Astrocyte of the spinal cord (primary cell): ENCODE measurements at places on chromosomes 4 and X.

GRCh38 chrX:153414856-153415510 lies 3.7 kb downstream of the ZFP92 start:
- no peak for DNase-seq

DNA sequence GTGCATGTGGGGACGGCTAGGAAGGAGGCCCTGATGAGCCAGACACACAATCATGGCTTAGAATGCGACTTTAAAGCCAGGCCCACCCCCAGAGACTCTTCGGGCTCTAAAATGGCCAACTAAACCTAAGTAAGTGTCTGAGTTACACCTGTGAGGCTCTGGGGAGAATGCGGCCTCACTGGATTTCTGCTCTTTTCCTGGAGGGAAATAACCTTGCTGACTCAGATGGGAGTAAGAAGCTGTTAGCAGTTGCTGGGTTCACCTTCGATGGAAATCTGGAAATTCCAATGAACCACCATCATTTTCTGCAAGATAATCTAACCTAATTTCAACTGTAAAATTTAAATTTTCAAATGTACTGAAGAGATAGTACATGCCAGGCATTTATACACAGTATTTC lies 97.6 kb upstream of the MAML3 start:
- no peak for DNase-seq

DNA sequence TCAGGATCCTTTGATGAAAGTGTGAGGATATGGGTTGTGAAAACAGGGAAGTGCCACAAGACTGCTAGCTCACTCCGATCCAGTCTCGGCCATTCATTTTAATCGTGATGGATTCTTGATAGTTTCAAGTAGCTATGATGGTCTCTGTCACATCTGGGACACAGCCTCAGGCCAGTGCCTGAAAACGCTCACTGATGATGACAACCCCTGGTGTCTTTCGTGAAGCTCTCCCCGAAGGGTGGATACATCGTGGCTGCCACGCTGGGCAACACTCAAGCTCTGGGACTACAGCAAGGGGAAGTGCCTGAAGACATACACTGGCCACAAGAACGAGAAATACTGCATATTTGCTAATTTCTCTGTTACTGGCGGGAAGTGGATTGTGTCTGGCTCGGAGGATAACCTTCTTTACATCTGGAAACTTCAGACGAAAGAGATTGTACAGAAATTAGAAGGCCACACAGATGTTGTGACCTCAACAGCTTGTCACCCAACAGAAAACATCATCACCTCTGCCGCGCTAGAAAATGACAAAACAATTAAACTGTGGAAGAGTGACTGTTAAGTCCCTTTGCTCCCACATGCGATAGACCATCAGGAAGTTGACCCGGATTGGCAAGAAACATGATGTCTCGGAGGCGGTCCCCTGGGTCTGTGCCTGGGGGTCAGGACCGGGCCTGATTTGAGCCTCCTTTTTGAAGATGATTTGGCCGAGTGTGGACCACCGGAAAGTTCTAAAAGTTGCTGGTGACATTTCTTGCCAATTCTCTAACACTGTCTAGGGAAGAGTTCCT lies 22.2 kb downstream of the LIAS start:
- no peak for DNase-seq

DNA sequence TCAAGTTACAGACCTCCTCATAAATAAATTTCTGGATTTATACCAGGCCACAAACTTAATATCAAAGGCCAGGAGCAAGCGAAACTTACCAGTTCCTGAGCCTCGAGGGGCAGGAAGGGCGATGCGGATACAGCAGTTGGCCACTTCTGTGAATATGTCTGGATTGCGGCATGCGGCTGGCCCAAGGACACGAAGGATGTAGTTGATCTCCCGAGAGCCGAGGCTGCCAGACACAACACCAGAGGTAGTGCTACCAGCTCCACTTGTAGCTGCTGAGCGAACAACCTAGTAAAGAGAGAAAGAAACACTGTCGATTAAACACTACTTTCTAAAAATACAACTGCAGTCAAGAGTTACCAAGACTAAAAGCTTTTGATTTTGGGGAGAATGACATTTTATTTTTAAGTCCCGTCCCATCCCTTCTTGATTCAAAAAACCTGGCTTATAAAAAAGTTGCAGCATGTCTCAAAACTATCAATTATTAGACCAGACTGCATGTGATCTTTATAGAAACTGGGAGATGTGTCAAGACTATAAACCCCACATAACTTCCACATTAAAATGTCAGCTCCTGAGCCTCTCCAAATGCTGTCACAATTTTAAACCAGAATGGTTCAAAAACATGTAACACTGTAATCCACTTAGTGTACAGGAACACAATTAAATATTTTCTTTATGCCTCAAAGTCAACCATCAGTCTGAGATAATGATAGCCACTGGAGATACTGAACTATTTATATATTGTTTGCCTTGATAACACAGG lies 105.6 kb downstream of the HUWE1 start:
- DNase-seq: no peak

- no peak for DNase-seq
Measured at GRCh38 chrX:68988865-68989264, 160.0 kb downstream of the EFNB1 start.

GRCh38 chrX:54920610-54921426 lies at the start of gene TRO:
TRO (plus strand) TSS chrX:54920824; CDS start chrX:54922247, 1,423 bp downstream.
- peak; percentile 4 for DNase-seq

DNA sequence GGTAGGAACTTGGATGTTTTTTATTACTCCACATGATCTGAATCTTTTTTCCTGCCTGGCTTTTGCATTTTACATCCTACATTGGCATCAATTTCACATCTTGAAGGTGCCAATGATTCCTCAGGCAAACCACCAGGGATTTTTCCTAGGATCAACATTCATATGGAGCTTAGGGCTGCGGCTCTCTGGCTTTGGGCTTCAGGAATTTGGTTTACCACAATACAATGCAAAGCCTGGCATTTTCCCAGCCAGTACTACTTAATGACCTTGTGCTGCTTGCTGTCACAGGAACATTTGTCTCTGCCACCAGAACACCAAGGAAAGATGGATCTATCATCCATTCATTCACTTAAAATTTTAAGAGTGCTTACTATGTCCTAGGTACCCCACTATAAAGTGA lies 180.7 kb downstream of the PDGFC start:
- DNase-seq: peak; percentile 85

- peak; percentile 86 for DNase-seq
Measured at GRCh38 chr4:110854021-110854678, 231.3 kb upstream of the PITX2 start.

GRCh38 chrX:128754130-128754529 lies 701.9 kb upstream of the ACTRT1 start:
- DNase-seq: no peak

DNA sequence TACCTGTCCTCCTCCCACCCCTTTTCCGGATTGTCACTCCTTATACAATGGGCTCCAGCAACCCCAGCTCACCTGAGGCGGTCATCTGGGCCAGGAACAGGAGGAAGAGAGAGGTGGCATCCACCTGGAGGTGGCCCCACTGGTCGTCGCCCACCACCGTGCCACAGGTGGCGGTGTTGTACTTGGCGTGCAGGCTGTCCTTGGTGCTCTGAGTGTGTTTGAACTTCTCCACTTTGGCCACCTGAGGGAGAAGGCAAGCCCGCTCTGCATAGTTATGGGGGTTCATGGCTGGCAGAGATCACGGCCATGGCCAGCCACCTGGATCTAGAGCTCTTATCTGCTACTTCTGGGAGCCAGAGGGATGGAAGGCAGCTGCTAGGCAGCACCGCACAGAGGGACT lies 32.9 kb downstream of the PHKA2 start:
- no peak for DNase-seq

GRCh38 chr4:15656038-15656470 lies 897 bp upstream of the FBXL5 start:
- DNase-seq: peak; percentile 51

GRCh38 chr4:121278811-121279368 lies 101.9 kb downstream of the QRFPR start:
- peak; percentile 38 for DNase-seq

- no peak for DNase-seq
Measured at GRCh38 chr4:185886832-185887524, 75.0 kb upstream of the SORBS2 start.

GRCh38 chr4:137524725-137525369 lies 7.4 kb downstream of the PCDH18 start:
- DNase-seq: peak; percentile 33

GRCh38 chr4:2083826-2084160 lies 24.7 kb downstream of the NAT8L start:
- DNase-seq: no peak

GRCh38 chrX:154010330-154011087 lies 9.2 kb downstream of the IRAK1 start:
- DNase-seq: no peak

DNA sequence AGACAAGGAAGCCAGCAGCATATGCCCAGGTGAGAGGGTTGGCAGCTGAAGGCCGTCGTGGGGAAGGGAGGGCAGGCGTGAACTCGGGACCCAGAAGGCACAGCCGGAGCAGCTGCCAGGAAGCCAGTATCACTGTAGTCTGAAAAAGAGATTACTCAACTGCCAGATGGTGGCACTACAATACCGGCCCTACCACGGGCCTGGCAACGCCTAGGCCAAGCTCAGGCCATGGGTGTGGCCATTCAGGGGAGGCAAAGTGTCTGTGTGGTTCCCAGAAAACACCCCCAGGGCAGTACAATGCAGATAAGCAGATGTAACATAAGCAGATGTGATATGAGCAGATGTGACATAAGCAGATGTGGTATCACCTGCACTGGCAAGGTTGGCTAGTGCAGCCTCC lies 236.0 kb downstream of the AFAP1 start:
- no peak for DNase-seq

- DNase-seq: no peak
Measured at GRCh38 chr4:122379239-122379638, 428 bp downstream of the ADAD1 start.

GRCh38 chr4:88008122-88008742 lies 797 bp downstream of the PKD2 start:
- DNase-seq: peak; percentile 42

- peak; percentile 36 for DNase-seq
Measured at GRCh38 chr4:88697141-88697540, 488 bp downstream of the NAP1L5 start.

DNA sequence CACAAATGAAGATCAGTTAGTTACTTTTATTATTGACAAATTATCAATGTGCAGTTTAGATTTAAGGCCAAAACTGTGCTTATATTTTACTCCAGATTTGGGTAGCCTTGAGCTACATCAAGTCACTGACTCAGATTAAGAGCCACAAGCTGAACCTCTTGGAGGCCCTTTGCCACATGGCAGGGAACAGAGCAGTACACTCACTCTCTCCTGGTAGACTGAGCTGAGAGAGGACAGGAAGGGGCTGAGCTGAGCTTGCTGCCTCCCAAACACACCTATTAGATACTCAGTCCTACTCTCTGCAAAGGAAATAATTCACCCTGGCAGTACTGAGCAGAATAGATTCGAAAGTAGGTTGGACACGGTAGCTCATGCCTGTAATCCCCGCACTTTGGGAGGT lies 7.8 kb downstream of the STAP1 start:
- no peak for DNase-seq

DNA sequence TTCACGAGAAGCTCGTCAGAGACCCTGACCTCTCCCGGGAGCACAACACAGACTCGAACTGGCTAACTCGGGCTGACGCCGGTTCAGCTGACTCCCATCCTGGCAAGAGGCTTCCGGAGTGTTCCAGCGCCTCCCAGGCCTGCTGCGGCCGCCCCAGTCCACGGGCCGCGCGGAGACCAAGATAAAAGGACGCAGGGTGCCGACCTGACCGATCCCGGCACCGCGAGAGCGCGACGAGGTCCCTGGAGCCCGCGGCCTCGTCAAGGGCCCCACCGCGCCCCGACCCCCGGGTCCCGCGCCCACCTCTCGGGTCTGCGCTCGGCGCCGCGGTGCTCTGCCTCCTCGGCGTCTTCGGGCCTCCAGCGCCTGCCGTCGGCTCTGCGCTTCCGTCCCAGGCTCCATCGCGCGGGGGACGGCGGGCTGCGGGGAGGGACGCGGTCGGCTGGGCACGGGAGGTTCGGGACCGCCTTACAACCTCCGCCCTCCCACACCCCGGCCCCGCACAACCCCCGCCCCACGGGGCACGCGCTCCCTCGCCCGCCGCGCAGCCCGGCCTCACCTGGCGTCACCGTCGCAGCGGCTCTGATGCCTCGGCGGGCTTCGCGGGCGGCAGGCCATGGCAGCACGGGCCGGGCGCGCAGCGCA lies 426 bp downstream of the SLBP start:
- DNase-seq: peak; percentile 44

- DNase-seq: peak; percentile 56
Measured at GRCh38 chr4:10457255-10457801, at the start of gene ZNF518B. ZNF518B (minus strand) TSS chr4:10457426; CDS start chr4:10446328, 11,098 bp downstream.

- DNase-seq: peak; percentile 87
Measured at GRCh38 chr4:118729287-118730286, 44.4 kb downstream of the METTL14 start.

- no peak for DNase-seq
Measured at GRCh38 chr4:26873391-26874026, 12.9 kb downstream of the STIM2 start.

DNA sequence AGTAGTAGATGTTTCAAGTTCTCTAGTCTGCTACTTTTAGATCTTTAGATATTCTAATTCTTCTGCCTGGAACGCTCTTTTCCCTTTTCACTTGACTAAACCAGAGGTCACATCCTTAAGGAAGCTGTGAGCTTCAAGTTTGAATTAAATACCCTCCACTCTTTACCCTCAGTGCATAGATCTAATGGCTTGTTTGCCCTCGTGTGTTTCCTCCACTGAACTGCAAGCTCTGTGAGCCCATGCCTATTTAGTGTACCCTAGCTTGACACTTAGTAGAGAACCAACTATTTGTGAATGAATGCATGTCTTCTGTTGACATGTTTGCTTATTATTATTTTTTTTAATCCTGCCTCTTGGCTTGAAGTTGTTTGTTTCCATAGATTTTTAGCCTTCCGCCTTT lies 138.3 kb downstream of the PDE5A start:
- DNase-seq: peak; percentile 26

DNA sequence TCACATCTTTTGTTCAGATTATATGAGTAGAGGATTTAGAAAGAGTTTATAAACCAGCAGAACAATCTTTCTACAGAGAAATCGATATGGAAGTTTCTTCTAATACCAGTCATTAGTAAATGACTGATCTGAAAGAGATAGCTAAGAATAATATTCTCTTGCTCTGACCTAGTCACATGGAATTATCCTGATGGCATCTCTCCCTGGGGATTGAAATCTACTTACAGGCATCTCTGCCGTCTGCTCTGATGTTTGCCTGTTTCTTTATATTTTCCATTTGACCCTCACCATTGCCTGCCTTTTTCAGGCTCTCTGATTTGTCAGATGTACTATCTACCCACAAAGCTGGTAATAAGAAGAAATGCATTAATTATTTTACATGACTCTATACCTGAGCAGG lies 1157.3 kb downstream of the PCDH7 start:
- no peak for DNase-seq

GRCh38 chr4:127249066-127249766 lies 383.5 kb upstream of the INTU start:
- peak; percentile 41 for DNase-seq

DNA sequence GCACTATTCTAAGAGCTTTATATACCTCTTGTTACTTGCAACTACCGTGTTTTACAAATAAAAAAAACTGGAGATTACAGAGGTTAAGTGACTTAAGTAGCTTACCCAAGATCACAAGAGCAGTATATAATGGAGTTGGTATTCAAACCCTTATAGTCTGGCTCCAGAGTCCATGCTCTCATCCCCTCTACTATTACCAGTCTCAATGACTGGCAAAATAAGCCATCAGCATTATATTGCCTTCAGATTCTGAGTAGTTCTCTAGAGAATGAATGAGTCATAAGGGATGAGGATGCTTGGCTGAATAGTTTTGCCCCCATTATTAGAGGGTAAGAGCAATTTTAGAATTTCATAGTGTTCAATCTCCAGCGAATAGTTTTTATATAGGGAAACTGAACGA lies 170.1 kb upstream of the ATOH1 start:
- DNase-seq: no peak
